ENCODE measurements at places on chromosomes 4 and X.

DNA sequence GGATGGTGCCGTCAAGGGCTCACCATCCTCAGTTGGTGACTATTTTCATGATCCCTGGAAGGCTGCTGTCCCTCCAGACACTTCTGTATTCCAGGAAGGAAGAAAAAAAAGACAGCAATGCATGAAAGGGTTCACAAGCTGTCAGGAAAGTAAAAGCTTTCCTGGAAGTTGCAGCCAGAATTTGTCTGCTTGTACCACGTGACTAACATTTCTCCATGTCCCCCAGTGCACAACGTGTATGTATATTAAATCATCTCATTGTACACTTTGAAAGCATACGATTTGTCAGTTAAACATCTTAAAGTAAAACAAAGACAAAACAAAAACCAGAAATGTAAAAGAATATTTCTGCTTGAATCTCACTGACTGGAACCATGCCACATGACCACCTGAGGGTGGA lies 127.4 kb upstream of the CLNK start:
- DNase-seq, result no peak

GRCh38 chr4:37890801-37891259 lies at the start of gene TBC1D1:
Gene TBC1D1 (plus strand): TSS chr4:37891084. CDS start chr4:37902096, 11,012 bp downstream.
- DNase-seq, result peak; percentile 53

GRCh38 chr4:7134737-7135388 lies 57.5 kb upstream of the SORCS2 start:
- peak; percentile 29 for DNase-seq

GRCh38 chr4:128366212-128366611 lies 78.6 kb upstream of the PGRMC2 start:
- DNase-seq, result no peak

DNA sequence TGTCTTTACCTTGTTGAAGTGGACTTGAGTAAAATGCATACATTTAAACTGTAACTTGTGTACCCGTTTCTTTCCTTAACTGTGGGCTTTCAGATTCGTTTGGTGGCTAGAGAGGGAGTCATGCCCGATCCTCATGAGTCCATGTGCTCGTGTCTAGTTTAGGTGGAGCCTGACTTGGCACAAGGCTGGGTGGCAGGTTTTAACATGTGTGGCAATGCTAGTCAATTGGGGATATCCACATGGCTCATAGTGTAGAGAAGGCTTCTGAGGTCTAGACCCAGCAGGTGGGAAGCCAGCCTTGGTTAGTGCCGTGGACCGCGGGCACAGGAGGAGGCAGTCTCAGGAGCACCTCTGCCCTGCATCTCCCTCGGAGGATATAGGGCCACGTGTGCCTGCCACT lies 48.5 kb upstream of the CLCN4 start:
- DNase-seq, result no peak

- no peak for DNase-seq
These were observed 149.9 kb upstream of the SLIT2 start for GRCh38 chr4:20101831-20102230.
